CD4-positive, alpha-beta T cell (primary cell): ENCODE measurements at places on chromosomes 5 and 9. TPM values are rescaled to one million over a fixed set of nuclear protein-coding genes. Genes with fewer than 3 reads are reported as not detected.

DNA sequence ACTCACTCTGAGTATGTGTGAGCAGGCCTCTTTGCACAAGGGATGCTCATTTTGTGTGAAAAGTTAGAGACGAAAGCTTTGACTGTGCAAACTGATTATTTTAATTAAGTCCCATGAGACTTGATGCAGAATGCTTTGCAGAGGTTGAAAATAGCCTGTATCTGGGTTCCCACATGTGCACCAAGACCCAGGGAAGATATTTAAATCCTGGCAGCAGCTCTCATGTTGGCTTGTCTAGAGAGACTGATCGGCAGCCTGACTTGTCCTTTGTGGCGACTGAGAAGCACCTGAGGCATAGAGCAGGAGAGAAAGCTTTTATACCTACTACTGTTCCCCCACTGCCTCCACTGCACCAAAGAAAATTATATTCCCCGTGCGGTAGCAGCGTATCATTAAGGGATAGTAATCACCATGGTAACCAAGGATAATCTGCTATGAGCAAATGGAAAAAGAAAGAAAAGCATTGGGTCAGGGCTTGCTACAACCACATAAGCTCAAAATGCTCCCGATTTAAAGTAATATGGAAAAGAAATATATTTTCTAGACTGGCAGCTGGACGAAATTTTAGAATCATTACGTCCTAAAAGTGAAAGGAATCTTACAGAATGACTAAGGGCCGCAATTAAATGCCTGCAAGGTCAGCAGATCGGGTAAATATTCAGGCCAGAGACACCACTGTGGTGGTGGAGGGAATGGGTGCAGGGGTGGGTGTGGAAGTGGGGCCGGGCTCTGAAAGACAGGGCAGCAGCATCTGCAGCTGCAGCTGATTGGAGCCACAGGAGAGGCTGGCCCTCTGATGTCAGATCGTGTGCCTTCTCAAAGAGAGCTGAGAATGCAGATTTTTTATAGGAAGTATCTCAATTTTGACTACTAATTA lies 135.3 kb upstream of the EPB41L4A start:
- no peaks in the 10 kb centered on the region for H3K36me3 ChIP-seq
- no peak for DNase-seq
- no peaks in the 10 kb centered on the region for H3K4me1 ChIP-seq
- H3K27me3 ChIP-seq = no peaks in the 10 kb centered on the region
- no peak overlapping the region for H3K4me3 ChIP-seq
- no peak overlapping the region for H3K27ac ChIP-seq

- no peak for DNase-seq
- H3K4me1 ChIP-seq = no peaks in the 10 kb centered on the region
- no peaks in the 10 kb centered on the region for H3K27me3 ChIP-seq
- peaks cover 63% of the 10 kb centered on the region for H3K36me3 ChIP-seq
Measured at GRCh38 chr5:37015795-37016666, 139.5 kb downstream of the NIPBL start.

- peak overlapping the region; percentile 39 for H3K4me3 ChIP-seq
- no peaks in the 10 kb centered on the region for H3K27me3 ChIP-seq
- no peaks in the 10 kb centered on the region for H3K36me3 ChIP-seq
- DNase-seq = no peak
- peak overlapping the region; percentile 81 for H3K27ac ChIP-seq
- H3K4me1 ChIP-seq = peaks cover 10% of the 10 kb centered on the region
Measured at GRCh38 chr5:1536871-1537602, 13.3 kb upstream of the LPCAT1 start.

- H3K27me3 ChIP-seq = no peaks in the 10 kb centered on the region
- DNase-seq = no peak
- no peak overlapping the region for H3K27ac ChIP-seq
- H3K4me1 ChIP-seq = peaks cover 40% of the 10 kb centered on the region
- H3K4me3 ChIP-seq = no peak overlapping the region
- peaks cover 7% of the 10 kb centered on the region for H3K36me3 ChIP-seq
Measured at GRCh38 chr5:96940586-96940985, 4.7 kb downstream of the LNPEP start.

- no peaks in the 10 kb centered on the region for H3K4me1 ChIP-seq
- DNase-seq = no peak
- H3K27ac ChIP-seq = no peak overlapping the region
- H3K4me3 ChIP-seq = no peak overlapping the region
- no peaks in the 10 kb centered on the region for H3K27me3 ChIP-seq
Measured at GRCh38 chr5:126884269-126884819, 107.4 kb downstream of the LMNB1 start.

DNA sequence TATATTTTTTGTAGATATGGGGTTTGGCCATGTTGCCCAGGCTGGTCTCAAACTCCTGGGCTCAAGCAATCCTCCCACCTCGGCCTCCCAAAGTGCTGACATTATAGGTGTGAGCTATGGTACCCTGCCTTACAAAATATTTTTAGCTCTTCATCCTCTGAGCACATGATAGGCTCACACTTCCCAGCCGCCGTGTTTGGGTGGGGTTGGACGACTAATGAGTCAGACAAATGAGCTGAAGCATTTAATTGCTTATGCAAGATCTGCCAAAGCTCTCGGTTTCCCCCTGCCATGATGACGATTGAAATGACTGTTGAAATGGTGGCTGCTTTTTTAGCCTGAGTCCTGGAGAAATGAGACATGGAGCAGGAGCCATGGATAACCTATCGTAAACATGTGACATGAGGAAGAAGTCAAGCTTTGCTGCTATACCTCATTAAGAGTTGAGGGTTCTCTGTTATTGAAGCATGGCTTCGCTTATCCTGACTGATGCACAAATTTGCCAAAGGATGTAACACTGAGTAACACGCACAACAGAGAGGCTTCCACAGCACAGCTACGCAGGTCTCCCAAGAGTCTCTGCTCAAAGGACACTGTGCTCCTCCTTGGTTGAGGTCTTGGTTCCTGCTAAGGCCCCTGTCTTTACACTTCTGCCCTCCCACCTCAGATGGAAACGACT lies 48.2 kb upstream of the GFPT2 start:
- no peaks in the 10 kb centered on the region for H3K4me1 ChIP-seq
- no peaks in the 10 kb centered on the region for H3K27me3 ChIP-seq
- H3K27ac ChIP-seq = no peak overlapping the region
- no peak overlapping the region for H3K4me3 ChIP-seq
- DNase-seq = no peak
- H3K36me3 ChIP-seq = no peaks in the 10 kb centered on the region

- no peak for DNase-seq
- H3K4me3 ChIP-seq = no peak overlapping the region
- H3K36me3 ChIP-seq = no peaks in the 10 kb centered on the region
- H3K4me1 ChIP-seq = no peaks in the 10 kb centered on the region
Measured at GRCh38 chr9:134515026-134515821, 126.4 kb upstream of the COL5A1 start.

DNA sequence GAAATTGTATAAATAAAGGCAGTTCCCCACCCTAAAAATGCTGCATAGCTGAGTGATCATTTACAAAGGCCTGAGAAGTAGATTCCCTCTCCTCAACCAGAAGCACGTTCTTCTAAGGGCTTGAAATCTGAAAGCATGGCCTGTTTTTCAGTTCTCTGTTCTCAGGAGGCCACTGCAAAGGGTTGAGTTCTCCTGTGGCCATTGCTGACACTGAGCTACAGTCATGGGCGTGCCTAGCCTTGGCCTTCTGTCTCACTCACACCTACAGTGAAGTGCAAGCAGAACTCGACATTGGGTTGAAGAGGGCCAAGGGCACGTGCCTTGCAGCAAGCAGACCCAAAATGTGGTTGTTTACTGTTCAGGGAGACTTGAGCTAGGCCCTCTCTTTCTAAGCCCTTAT lies 276.6 kb upstream of the VLDLR start:
- H3K36me3 ChIP-seq = no peaks in the 10 kb centered on the region
- DNase-seq = no peak
- no peak overlapping the region for H3K4me3 ChIP-seq
- no peak overlapping the region for H3K27ac ChIP-seq

DNA sequence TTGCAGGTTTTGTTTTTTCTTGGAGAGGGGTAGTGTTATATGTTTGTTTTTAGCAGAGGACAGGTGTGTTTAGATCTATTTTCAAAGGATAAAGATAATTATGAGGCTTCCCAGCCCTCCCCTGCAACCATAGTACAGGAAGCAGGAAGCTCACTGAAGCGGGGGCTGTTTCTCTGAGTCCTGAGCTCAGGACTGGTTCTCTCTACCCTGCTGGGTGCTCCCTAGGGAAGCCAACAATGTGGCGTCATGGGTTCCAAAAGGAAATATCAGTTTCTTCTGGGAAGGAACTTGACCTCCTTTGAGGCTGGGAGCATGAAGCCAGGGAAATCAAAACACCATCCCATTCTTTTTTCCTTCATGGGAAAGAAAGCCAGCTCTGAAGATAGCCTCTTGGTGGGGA lies 62.2 kb downstream of the RAD23B start:
- H3K27me3 ChIP-seq = no peaks in the 10 kb centered on the region
- DNase-seq = no peak
- no peak overlapping the region for H3K27ac ChIP-seq
- H3K36me3 ChIP-seq = no peaks in the 10 kb centered on the region
- peaks cover 8% of the 10 kb centered on the region for H3K4me1 ChIP-seq

DNA sequence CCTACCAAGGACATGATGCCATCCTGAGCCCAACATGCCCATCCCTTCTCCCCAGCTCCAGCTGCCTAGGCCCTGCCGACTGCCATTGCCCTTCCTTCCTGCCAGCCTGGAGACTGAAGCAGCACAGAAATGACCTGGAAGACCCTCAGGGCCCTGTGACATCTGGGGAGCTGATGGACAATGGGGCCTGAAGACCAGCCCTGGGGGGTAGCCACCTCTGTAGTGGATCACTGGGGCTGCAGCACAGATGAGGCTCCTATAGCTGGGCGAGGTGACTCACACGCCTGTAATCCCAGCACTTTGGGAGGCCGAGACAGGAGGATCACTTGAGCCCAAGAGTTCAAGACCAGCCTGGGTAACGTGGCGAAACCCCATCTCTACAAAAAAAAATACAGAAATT lies 86.6 kb downstream of the VAV2 start:
- no peak overlapping the region for H3K27ac ChIP-seq
- H3K4me3 ChIP-seq = no peak overlapping the region
- no peak for DNase-seq
- no peaks in the 10 kb centered on the region for H3K36me3 ChIP-seq

DNA sequence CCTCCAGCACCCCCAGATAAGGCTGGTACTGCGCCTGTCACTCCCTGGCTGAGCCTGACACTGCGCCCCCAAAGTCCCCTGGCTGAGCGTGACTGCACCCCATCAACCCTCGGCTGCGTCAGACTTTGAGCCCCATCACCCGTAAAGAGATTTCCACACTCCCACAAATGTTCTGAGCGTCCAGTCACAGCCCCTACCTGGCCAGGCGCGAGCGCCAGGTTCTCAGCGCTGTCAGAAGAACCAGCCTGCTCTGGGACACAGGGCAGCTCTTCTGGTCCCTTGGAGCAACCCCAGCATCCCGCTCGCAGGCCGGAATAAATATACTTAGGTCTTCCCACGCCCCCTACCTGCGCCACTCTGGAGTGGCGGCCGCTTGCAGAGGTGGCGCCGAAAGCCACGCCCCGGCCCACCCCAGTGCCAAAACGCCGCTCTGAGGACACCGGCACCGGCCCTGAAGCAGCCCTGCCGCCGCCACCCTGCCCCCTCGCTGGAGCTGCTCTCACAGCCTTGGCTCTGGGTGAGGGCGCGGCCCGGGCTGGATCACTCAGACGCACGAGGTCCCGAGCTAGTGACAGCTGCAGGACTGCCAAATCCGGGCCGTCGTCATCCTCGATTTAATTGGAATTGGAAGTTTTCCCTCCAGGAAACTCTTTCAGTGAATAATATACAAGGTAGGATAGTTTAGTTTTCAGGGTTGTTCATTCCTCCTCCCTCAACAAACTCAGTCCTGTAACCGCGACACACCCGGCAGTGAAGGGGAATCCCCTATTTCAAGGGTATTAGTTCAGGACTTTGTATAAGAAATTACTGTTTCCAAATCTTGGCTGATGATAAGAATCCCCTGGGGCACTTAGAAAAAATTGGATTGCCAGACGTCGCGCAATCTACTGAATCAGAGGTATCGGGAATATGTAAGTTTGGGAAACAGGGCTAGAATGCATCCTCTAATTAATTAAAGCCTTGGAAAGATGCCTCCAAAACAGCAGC lies 1.2 kb upstream of the CEMIP2 start:
- peak overlapping the region; percentile 71 for H3K27ac ChIP-seq
- no peaks in the 10 kb centered on the region for H3K36me3 ChIP-seq
- DNase-seq = peak; percentile 88
- peak overlapping the region; percentile 65 for H3K4me3 ChIP-seq
- H3K4me1 ChIP-seq = peaks cover 35% of the 10 kb centered on the region

DNA sequence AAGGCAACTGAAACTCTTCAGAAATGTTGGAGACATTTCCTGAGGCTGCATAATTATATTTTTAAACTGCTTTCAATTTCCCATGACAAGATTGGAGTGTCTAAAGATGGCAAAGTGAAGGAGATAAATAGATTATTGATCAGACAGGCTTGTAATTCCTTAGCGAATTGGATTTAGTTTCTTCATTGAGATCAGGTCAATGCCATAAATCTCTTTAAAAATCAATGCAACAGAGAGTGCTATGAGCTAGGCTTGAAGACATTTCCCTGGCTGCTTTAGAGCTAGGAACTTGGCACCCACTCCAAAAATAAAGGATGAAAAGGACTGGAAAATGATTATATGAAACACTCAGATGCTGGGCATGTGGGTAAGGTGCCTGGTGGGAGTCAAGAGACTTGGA lies 828.4 kb downstream of the TLR4 start:
- H3K27me3 ChIP-seq = no peaks in the 10 kb centered on the region
- H3K36me3 ChIP-seq = no peaks in the 10 kb centered on the region

DNA sequence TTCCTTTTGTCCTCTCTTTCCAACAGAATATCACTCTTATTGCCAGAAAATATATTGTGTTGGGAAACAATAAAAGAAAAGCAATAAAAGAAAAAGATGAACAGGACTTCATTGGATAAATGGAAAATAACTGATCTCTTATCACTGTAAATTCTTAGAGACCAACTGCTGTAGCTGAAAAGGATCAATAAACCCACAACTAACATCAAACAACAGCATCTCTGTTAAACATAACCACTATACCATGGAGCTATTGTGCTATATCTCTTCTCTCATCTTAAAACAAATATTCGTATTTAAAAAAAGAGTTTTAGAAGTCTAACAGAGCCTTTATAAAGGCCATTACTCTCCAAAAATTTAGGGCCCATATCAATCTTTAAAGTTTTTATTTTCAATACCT lies 502.4 kb downstream of the TMEM232 start:
- no peaks in the 10 kb centered on the region for H3K4me1 ChIP-seq
- no peaks in the 10 kb centered on the region for H3K27me3 ChIP-seq
- no peak overlapping the region for H3K4me3 ChIP-seq
- H3K36me3 ChIP-seq = no peaks in the 10 kb centered on the region

GRCh38 chr5:84725946-84726570 lies 341.4 kb upstream of the EDIL3 start:
- H3K27ac ChIP-seq = no peak overlapping the region
- H3K27me3 ChIP-seq = no peaks in the 10 kb centered on the region
- no peak for DNase-seq

- no peaks in the 10 kb centered on the region for H3K36me3 ChIP-seq
- H3K27ac ChIP-seq = no peak overlapping the region
Measured at GRCh38 chr5:15525703-15526275, 25.8 kb downstream of the FBXL7 start.

The RASEF gene
- total RNA-seq = not detected

The SLC45A2 gene
- total RNA-seq = not detected

The CD72 gene
- 3.6 TPM for total RNA-seq
